Kasumi-1 (cell line): ENCODE measurements at places on chromosomes 4 and X.

GRCh38 chrX:28016823-28017222 lies 35.6 kb upstream of the DCAF8L1 start:
- DNase-seq = no peak

GRCh38 chrX:23195761-23196160 lies 138.9 kb upstream of the PTCHD1 start:
- DNase-seq = no peak

DNA sequence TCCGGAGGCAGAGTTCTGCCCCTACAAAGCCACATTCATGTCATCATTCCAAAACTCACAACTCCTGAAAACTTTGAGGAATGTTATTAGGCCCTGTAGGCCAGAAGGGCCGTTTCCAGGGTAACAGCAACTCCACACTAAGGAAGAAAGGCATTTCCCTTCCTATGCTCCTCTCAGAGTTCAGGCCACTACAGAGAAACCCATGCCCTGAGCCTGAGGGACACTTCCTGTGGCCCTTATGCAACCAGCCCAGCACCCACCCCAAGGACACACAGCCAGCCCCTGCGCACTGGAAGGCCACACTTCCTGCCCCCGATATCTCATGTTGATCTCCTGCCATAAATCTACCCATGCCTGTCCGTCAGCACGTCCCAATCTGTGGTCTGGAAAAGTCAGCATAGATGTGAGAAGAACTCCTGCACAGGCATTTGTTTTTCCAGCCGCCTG lies 289.3 kb downstream of the BCOR start:
- no peak for DNase-seq

DNA sequence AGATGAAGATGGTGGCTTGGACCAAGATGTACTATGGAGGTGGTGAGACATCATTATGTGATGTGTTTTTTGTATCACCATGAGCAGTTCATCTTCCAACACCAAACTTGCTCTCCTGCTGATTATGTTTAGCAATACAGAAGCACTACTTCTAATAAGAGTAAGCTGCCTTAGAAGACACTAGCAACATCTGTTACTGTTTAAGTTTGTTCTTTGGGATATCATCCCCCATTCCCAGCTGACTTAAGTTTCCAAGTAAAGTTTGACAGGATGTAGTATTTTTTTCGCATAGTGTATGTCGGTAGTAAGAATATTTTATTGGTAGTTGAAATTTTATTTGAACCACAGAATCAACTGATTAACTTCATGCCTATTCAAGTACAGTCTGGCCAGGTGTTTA lies 123.5 kb upstream of the BMPR1B start:
- no peak for DNase-seq

- DNase-seq = no peak
Observed at GRCh38 chr4:126687655-126688358, 945.0 kb upstream of the INTU start.

- DNase-seq = no peak
Observed at GRCh38 chr4:183355405-183355804, 33.2 kb upstream of the CLDN24 start.

GRCh38 chr4:48985976-48986653 lies at the start of gene CWH43:
TSS of gene CWH43 (plus strand) at chr4:48986275. CDS start at chr4:48986430, 155 bp downstream.
- no peak for DNase-seq

DNA sequence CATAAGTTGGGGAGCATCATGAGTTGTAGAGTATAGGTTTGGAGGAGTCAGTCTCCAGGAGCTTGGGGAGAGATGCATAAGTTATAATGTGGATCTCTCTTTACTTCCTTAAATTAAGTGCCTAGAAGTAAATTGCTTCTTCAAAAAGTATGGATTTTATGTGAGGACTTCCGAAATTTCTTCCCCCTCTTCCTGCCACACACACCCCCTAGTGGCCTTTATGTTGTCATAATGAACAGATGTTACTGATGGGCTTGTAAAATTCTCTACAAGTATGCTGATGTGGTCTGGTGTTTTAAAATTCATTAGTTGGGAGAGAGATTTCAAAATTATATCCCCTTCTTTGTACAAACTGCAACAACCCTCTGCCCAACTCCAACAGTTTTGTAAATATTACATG lies 2.3 kb upstream of the METTL14 start:
- DNase-seq = peak; percentile 54

DNA sequence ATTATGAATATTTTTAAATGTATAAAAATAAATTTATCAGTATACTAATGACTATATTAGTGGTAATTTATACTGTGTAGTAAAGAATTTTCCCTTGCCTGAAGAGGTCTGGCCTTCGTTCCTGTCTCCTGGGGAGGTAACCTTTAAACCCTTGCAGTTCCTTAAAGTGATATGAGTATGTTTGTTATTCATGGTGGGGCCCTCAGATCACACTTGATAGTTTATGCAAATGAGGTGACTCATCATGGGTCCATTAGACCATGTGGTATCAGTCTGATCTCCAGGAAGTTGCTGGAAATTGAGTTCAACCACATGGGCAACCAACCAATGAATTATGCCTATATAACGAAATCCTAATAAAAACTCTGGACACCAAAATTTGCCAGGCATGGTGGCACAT lies 904.1 kb downstream of the RPA4 start:
- no peak for DNase-seq

DNA sequence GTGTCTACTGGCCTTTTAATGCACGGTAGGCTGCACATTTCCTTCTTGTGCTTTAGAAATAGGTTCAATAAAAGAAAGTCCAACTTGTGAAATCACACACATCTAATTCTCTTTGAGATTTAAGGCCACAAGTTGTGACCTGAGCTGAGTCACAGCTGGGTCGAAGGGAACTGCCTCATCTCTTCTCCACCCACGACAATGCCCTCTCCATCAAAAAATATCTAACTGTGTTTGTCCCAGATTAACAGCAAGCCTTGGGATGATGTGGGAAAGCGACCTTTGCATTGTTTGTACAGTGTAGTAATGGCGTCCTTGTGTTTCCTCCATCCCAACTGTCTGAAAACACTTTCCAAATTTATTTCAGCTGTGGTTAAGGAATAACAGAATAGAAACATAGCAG lies 168.9 kb downstream of the AMELX start:
- no peak for DNase-seq

DNA sequence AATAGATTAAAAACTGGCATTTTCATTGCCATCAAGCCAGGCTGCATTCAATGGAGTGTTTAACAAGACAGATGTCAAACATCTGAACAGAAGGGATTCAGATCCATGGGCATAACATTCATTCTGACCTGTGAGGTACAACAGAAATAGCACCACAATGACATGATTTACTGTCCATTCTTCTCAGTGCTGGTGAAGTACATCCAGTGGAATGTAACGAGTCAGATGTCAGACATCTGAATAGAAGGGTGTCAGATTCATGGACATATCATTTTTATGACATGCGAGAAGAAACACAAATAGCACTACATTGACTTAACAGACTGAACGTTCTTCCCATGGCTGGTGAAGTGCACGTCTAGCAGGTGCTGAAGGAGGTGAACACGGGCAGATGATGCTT lies 186.4 kb downstream of the PPP4R3C start:
- no peak for DNase-seq

GRCh38 chr4:165191814-165192499 lies 15.4 kb upstream of the KLHL2 start:
- no peak for DNase-seq

DNA sequence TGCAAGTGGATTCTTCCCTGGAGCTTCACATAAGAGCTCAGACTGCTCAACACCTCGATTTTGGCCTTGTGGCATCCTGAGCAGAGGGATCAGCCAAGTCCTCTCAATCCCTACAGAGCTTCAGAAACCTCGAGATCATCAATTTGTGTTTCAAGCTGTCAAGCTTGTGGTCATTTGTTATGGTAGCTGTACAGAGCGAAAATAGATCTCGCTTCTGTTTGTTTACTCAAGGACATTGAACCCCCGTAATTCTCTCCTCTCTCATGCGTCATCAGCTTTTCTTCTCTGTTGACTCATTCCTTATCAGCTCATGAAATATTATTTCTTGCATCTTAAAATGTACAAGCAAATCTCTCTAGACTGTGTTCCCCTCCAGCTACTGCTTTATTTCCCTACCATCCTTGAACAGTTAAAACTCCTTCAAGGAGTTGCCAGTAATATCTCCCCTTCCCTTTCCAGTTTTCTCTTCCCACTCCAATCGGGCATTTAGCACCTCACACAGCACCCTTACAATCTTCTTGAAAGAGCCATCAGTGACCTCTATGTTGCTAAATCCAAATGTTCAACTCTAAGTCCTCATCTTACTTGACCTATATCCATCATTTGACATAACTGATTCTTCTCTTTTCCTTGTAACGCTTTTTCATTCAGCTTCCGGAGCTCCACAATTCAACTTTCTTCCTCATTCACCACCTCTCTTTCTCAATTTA lies 106.2 kb upstream of the FAT1 start:
- no peak for DNase-seq

- no peak for DNase-seq
Observed at GRCh38 chr4:105194328-105195231, 47.9 kb downstream of the TET2 start.
